Activated CD4-positive, alpha-beta T cell treated with anti-CD3 and anti-CD28 coated beads, Interleukin-2, amount 50 U/mL, for 48 hours (primary cell): ENCODE measurements at places on chromosomes 7 and 10.

GRCh38 chr7:157587805-157588560, 251.2 kb downstream of the DNAJB6 start:
- no peak for DNase-seq

DNA sequence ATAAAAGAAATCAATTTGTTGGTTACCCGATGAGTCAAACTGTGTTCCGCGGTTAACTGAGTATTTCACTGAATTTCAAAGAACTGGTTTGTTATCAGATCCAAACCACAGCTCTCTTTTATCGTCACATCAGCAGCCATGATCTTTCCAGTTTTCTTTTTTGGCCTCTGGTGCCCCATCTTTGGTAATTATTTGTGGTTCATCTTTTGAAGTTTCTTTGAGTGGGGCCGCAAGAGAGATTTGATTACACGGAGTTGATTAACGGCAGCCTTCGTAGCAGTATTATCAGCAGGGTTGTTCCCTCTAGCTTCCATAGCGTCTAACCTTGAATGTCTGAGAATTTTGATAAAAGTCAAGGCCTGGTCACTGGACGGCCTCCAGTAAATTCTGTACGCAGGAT, 154.9 kb upstream of the TNRC18 start:
- no peak for DNase-seq

DNA sequence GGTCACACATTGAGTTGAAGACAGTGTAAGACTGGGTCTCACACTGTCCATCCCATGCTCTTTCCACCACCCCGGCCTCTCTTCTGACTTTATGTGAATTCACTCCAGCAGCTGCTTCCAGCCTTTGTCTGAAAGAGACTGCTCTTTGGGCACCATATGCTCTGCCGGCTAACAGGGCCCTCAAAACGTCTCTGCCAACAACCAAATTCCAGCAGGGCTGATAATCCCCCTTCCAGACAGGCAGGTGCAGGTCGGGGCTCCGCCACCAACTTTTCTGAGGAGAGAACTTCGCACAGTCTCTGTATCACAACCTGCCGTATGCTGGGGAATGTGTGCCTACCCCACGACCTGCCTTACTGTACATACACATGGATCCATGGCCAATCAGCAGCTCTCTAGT, 64.3 kb downstream of the PLXNA4 start:
- no peak for DNase-seq

- DNase-seq: no peak
Observed at GRCh38 chr10:130339091-130339490, 202.9 kb downstream of the GLRX3 start.

- DNase-seq: no peak
Observed at GRCh38 chr10:49173201-49173772, 14.9 kb downstream of the TMEM273 start.

- DNase-seq: no peak
Observed at GRCh38 chr7:117937753-117938483, 64.7 kb upstream of the CTTNBP2 start.

DNA sequence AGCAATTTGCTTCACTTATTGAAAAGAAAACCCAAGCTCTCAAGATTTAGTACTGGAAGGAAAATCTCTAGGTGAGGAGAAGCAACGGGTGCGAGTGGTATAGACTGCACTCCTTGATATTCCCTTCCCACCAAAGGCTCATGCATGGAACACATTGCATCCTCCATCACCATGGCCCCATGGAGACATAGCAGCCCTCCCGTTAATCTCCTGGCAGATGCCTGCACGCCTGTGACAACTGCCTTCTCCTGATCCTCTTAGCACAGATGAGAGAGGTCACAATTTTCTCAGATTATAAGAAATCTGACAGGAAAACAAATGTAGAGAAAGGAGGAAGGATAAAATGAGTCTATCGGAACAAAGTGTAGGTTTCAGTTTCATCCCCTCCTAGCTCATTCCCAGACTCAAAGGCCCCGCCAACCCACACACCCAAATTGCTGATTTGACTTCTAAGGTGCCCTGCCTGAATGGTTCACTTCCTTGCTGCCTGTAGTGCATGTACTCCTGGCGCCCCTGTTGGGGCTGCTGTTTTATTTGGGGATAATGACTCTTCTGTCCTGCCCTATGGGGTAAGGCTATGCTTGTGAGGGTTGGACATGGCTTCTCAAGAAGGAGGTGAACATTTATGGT, 50.0 kb downstream of the PLXNA4 start:
- peak; percentile 45 for DNase-seq

DNA sequence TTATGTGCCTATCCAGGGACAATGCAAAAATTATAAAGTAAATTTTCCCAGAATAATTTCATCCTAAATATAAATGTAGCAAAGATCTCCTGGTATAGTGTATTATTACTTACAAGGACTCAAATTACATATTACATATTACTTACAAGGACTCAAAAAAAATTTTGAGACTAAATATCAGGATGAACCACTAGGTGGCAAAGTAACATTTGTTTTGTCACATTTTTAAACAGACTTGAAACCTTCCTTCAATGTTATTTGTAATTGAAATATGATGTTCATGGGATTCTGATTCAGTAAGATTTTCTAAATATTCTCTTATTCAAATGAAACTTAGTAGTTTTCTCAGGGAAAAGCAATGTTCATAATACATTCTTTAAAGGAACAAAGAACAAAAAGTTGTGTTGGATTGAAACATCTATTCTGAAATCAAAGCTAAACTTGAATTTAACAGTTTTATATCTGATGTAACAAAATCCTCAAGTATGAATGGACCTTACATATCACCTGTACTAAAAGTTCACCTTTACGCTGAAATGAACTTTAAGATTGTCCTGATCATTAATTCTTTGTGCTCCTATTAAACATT, 74.3 kb upstream of the GNAI1 start:
- no peak for DNase-seq

GRCh38 chr10:11207560-11207844, 189.8 kb downstream of the CELF2 start:
- no peak for DNase-seq

GRCh38 chr7:29866490-29866930, 60.2 kb downstream of the WIPF3 start:
- DNase-seq: no peak

- DNase-seq: no peak
Observed at GRCh38 chr10:66834802-66835201, 91.0 kb upstream of the LRRTM3 start.

- no peak for DNase-seq
Observed at GRCh38 chr10:33157103-33157502, 177.4 kb downstream of the NRP1 start.

- no peak for DNase-seq
Observed at GRCh38 chr7:87116315-87116714, 35.9 kb upstream of the DMTF1 start.

GRCh38 chr10:14524691-14525324, 194.1 kb upstream of the FRMD4A start:
- no peak for DNase-seq

DNA sequence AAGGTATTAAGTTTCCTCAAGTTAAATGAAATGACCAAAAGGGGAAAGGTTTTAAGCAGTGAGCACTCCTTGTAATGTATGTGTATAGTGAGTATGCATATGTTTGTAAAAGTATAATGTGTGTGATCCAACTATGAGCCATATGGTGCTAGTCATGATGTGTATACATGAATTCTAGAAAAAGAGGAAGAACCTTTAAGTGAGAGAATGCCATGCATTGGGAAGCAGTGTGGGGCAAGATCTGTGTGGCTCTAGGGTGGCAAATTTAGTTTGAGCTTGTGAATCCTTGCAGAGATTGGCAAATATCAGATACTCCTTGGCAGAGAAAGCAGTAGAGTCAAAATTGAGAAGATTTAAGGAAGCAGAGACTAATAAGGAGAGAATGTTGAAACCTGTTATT, 435.0 kb downstream of the AUTS2 start:
- no peak for DNase-seq
